ENCODE measurements at places on chromosomes 1 and 21. TPM values are rescaled to one million over a fixed set of nuclear protein-coding genes. Genes with fewer than 3 reads are reported as not detected.

The RGL1 gene
- 16.2 TPM for total RNA-seq

The RPTN gene
- total RNA-seq: not detected

The RO60 gene
- 207 TPM for total RNA-seq

The AUNIP gene
- total RNA-seq: 0.33 TPM

The S100A10 gene
- 141 TPM for total RNA-seq

The TTC34 gene
- under 0.01 TPM for total RNA-seq

The RIMKLA gene
- under 0.01 TPM for total RNA-seq

The ATP5PO gene
- total RNA-seq: 152 TPM

The ZNF678 gene
- 7.3 TPM for total RNA-seq

The TMEM201 gene
- total RNA-seq: 2.8 TPM

The CD1B gene
- total RNA-seq: not detected

The NTMT2 gene
- not detected for total RNA-seq

The C1orf141 gene
- not detected for total RNA-seq
